ENCODE measurements at places on chromosomes 2 and 18. TPM values are rescaled to one million over a fixed set of nuclear protein-coding genes. Genes with fewer than 3 reads are reported as not detected.

DNA sequence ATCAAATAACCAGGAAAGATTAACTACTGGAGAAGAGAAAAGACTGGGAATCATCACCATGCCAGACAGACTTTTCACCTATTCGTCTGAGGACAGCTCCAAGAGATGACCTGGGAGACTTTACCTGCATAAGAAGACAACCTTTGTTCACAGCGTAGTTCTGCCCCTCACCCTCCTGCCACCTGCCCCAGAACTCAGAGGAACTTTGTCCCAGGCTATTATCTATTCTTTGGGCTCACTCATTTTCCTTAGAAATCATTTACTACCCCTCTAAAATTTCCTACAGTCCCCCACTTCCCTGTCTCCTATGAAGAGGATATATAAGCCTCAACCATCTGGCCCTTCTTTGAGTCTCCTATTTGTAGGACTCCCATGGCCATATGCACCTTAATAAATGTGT lies 19.3 kb upstream of the COPS8 start:
- no peak for DNase-seq

DNA sequence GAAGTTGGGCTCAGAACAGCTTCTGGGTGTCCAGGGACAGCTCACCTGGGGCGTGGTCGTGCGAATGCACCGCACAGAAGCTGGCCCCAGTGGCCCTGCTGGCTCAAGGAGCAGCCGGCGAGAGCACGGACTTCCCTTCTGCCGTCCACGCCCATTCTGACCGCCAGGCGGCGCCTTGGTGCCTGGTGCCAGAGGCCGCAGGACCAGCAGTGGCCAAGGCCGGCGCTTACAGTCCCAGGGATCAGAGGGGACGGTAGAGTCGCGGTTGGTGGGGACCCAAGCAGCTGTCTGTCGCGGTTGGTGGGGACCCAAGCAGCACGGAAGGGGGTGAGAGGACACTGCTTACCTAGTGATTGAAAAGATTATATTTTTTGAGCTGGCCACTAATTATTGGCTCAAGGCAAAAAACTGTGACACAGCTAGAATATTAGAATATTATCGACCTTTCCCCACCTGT lies 25.7 kb downstream of the NPPC start:
- no peak for DNase-seq

GRCh38 chr2:176385219-176385759 lies 116.0 kb downstream of the MTX2 start:
- no peak for DNase-seq

DNA sequence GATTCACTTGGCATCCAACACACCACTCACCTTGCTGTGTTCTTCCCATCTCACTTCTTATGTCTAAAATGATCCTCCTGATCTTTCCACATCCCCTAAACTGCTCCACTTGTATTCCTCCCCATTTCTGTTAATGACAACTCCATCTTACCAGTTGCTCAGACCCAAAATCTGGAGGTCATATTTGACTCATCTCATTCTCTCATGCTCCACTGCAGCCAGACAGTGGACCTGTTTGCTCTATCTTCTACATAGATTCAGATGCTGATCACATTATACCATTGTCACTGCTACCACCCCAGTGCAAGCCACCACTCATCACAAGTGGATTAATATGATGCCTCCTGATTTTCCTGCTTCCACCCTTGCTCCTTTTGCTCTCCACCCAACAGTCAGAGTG lies 7.9 kb upstream of the NABP1 start:
- no peak for DNase-seq

DNA sequence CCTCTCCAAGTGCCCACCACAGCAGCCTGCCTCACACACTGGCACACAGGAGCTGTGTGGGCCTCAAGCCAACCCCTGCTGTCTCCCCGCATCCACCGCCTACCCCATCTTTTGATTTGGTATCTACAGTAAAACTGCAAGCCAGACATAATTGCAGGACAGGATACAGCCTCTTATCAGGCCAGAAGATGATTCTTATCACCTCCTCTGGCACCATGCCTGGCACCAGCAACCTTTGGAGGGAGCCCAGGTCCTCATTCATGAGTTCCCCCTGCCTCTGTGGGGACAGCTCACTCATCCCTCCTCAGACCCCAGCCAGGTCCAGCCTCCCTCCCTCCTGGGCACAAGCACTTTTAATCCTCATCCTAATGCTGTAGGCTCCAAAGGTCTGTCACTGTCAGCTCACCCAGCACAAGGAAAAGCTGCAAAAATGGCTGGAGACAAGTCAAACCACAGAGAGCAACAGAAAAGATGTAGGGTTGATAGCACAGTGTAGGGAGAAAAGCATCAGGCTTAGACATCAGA lies 9.7 kb downstream of the RAB11FIP5 start:
- DNase-seq: no peak

The CCNT2 gene
- polyA plus RNA-seq: 53.4 TPM

DNA sequence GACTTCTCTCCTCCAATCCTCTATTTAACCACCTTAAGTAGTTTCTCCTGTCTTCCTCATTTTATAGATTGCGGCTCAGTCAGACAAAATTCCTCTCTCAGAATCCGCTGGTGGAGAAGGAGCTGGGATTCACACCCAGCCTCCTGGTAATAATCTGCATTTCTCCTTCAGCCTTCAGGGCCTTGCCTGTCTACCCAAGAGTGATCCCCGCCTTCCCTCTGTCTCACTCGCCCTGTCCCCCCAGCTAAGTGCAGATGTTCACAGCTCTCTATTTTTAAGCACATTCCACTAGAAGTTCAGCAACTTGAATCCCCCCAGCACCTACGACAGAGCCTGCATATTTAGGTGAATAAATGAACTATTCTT lies 212.5 kb upstream of the HAAO start:
- no peak for DNase-seq

DNA sequence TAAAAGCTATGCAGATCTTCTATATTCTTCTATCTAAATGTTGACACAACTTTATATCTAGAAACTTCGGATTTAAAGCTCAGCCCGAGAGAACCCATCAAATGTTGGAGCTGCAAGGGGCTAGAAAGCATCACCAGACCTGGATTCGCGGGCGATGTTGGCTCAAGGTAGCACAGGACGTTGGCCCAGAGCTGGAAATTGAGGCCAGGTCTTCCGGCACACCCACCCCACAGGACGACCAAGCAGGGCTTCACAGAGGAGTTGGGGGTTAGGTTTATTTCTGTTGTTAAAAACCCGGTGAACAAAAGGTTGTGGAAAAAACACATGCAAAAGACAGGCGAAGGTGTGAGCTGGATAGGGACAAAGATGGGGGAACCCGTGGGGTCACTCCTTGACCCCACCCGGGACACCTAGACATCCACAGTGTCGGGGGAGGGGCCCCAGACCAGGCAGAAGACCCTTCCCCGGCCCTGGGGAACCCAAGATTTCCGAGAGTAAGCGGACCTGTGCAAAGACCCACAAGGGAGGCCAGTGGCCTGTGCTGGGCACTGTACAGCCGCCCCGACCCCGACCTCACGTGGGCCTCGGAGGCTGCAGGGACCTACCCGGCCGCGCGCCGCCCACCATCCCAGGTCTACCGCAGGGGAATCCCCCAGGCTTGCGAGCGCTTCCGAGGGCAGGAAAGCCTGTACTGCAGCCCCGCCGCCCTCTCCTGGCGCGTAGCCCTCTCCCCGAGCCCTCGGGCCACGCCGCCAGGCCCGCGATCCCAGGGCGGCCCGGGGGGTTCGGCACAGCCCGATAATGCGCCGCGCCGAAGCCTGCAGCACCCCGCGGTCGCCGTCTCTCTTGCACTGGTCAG lies 1.8 kb upstream of the AGBL5 start:
- DNase-seq: no peak

The SLC30A3 gene
- polyA plus RNA-seq: 5.5 TPM

DNA sequence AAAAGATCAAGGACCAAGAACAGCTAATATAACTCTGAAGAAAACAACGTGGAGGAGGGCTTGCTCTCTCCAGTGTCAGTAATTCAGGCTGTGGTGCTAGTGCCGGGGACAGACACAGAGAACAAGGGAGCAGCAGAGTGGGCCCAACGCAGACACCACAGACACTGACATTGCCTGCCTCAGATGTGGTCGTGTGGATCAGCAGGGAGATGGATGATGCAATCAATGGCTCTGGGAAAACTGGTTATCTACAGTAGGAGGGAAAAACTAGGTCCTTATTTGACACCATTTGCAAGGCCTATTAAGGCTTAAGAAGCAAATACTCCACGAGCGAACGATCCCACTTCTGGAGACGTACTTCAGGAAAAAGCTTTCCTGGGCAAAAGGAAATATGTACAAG lies 36.1 kb downstream of the HDLBP start:
- DNase-seq: no peak

The ZNF385B gene
- polyA plus RNA-seq: 14.6 TPM

DNA sequence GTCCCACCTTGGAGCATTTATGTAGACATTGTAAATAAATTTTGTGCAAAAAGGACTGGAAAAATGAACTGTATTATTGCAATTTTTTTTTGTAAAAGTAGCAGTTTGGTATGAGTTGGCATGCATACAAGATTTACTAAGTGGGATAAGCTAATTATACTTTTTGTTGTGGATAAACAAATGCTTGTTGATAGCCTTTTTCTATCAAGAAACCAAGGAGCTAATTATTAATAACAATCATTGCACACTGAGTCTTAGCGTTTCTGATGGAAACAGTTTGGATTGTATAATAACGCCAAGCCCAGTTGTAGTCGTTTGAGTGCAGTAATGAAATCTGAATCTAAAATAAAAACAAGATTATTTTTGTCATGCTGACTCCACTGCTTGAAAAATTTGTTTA lies 137.5 kb downstream of the MEIS1 start:
- DNase-seq: no peak

DNA sequence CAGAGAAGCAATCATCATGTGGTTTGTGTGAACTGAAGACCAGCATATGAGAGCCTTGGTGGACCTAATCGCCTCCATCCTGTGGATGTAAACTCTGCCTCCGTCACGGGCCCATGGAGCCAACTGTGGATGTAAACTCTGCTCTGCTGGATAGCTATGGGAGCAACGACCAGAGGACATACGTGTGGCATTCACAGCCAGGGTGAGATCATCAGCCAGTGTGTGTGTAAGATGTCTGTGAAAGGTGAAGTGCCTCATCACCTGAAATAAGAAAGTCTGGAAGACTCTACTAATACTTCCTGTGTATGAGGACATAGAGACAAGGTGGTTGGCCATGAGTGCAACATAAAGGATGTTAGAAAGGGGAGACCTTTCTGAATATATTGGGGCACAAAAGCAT lies 63.5 kb downstream of the CYB5A start:
- no peak for DNase-seq

DNA sequence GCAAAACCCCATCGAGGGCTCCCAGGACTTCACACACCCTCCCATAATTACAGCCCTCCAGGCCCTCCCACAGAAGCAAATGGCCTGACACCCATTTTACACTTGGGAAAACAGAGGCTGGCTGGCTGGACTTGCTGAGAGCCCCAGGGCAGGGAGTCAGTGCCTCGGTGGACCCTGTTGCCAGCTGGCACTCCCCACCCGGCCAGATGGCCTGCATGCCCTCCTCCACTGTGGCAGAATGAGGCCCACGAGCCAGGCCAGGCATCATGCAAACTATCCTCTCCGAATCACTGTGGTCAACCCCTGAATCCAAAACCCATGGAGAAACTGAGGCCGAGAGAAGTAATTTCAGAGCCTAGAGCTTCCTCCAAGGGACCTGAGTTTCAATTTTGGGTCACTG lies 129.7 kb downstream of the SMAD2 start:
- DNase-seq: no peak

The ILKAP gene
- 42.9 TPM for polyA plus RNA-seq

The UGT1A4 gene
- not detected for polyA plus RNA-seq

DNA sequence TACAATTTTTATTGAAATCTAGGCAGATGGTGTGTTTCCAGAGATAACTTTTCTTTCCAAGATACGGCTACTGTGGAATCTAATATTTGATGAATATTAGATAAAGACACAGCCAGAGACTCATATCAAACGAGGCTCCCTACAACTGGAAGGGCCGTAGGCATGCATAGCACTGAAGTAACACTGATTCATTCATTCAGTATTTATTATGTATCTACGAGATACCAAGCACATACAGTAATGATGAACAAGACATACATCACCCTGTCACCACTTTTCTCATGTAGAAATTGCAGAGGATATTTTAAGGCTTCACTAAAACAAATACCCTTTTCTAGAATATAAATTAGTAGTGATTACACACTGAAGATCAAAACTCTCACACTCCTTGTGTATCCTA lies 74.5 kb downstream of the KCTD18 start:
- no peak for DNase-seq

DNA sequence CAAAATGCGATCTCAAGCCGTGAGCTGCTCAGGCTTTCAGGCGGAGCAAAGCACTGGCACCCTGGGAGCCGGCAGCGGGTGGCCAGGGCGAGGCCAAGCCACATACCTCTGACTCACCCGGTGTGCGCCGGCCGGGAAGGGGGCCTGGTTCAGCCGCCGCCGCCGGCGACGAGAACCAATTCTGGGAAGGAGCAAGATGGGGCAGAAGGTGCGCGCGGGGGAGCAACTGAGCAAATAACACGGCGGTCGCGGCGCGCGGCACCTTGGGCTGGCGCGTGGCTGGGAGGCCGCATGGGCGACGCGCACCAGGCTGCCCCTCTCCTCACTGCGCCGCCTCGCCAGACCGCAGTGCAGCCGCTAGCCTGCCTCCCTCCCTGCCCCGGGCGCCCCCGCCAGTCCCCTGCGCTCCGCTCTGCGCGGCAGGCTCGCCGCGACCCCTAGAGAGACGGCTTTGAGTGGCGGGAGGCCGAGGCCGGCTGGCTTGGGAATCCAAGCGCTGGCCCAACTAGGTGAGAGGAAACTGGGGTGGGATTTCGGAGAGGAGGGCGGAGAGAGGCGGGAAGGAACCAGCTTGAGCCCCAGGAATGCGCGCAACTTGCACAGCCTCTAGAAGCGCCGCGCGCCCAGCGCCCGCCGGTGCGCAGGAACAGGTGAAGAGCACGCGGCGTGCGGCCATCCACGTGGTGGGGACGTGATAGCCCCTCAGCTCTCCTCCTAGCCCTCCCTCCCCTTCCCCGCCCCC lies 3.2 kb downstream of the NRP2 start:
- DNase-seq: no peak

DNA sequence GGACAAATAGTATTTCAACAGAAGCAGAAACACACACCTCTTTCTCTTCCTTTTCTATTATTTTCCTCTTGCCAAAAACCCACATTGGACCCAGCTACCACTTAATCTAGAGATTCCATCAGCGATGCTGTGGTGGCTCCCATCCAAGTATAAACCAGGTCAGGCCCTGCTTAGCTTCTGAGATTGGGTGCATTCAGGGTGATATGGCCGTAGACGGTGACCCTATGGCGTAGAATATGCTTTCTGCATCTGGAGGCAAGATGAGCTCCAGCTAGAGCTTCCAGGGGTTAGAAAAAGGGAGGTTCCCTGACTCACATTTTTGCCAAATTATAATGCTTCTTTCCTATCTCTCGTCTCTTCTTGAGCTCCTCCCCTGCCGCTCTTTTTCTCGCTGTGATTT lies 66.5 kb downstream of the TNP1 start:
- no peak for DNase-seq

The SOWAHC gene
- polyA plus RNA-seq: 16.7 TPM

GRCh38 chr2:177129610-177130009 lies 83.0 kb upstream of the HNRNPA3 start:
- DNase-seq: no peak

GRCh38 chr18:50797142-50797541 lies 22.7 kb downstream of the MRO start:
- DNase-seq: no peak

- DNase-seq: no peak
Measured at GRCh38 chr2:16129716-16130540, 189.6 kb downstream of the MYCN start.

GRCh38 chr2:218375212-218375611 lies 6.9 kb upstream of the SLC11A1 start:
- no peak for DNase-seq

The LYPD6B gene
- polyA plus RNA-seq: 33.7 TPM

GRCh38 chr18:56285387-56286065 lies 352.9 kb downstream of the TXNL1 start:
- no peak for DNase-seq

Measured in right renal cortex interstitium (tissue), 3 donors.